ENCODE measurements at places on chromosomes 5 and 9. TPM values are rescaled to one million over a fixed set of nuclear protein-coding genes. Genes with fewer than 3 reads are reported as not detected.
A peak's percentile ranks its signal among the peaks of the same experiment; 100 is the strongest.

DNA sequence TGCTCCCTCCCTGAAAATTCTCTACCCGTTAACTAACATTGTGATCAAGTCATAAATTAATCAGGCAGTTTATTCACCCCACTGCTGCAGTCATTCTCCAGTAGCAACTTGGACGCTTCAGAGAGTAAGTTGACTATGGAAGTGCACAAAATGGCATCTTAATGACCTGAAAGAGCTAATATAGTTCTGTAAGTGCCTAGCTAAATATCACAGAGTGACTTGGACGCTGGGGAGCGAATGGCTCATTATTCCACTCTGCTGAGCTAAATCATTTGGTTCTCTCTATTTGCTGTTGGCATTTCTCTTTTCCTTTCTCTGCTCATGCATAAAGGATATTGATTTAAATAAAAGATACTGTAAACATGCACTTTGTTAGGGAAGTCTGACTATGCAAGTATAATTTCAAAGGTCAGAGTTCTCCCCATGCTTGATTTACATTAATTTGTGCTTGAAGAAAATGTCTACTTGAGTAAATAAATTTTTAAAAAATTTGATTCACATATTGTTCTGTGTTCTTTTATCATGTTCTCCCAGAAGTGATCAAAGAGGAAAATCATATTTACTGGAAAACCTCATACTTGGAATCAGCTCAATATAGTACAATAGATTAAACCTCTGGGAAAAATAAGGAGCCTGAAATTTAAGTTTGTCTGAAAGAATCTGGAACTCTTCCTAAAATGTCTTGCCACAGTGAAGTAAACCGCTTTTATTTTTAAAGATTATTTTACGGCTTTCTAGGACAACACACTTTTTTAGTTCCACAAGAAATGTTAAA lies 169.5 kb upstream of the HAPLN1 start:
- no peak for DNase-seq

DNA sequence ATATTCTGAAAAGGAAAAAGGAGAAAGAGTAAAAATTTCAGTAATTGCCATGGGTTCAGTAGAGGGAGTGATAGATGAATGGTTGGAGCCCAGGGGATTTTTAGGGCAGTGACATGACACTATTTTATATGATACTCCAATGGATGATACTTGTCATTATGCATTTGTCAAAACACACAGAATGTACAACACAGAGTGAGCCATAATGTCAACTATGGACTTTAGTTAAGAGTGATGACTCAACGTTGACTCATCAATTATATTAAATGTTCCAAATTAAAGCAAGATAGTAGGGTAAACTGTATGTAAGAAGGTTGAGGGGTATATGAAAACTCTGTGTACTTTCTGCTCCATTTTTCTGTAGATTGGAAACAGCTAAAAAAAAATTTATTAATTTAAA lies 586.4 kb downstream of the TAF11L14 start:
- DNase-seq: no peak

- no peak for DNase-seq
Observed at GRCh38 chr9:104746798-104747197, 685 bp upstream of the NIPSNAP3A start.

PCDHGA2 gene
- total RNA-seq: 13.8 TPM

DNA sequence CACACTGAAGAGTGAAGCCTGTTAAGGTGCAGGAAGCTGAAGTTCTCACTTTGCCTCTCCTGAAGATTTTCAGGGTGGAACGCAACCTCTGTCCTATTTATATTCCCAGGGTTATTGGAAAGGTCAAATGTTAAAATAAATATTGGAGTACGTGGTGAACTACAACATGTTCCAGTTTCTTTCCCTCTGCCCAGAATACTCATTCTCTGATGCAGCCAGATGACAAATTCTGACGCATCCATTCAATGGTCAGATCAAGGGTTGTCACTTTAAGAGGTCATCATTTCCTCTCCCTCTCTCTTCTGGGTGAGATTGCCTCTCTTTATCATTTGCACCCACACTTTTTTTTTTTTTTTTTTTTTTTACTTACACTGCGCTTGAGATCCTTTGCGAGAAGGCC lies 277.1 kb downstream of the BRINP1 start:
- DNase-seq: no peak

DNA sequence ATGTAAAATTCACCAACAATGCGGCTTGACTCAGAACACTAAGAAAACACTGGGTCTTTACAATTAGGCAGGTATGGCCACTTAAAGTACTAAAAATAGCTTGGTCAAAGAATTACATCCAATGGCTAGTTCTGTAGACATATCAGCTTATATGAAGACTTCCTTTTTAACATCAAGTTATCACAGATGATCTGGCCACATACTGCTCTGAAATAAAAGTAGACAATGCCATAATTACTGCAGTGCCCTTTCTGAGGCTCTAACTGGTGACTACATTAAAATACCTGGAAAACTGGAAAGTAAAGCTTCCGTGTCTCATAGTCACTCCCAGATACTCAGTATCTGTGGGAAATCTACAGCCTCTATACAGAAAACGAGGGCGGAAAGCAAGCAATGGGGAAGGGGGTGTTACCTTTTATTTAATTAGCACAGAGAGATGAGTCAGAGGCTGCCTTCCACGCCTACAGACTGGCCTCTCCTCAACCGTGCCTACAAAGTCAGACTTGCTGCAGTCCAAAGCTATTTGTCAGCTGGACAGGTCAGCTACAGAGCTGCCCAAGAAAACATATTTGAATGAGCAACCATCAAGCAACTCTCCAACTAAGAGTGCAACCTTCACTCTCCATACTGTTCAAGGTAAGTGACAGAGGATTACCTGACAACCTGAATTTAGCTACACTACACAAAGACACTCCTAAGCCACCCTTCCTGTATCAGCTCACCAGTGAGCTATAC lies 8.7 kb downstream of the SERINC5 start:
- DNase-seq: peak; percentile 65

BNC2 gene
- total RNA-seq: 16.1 TPM

CXXC5 gene
- 62.5 TPM for total RNA-seq

- no peak for DNase-seq
Observed at GRCh38 chr9:106111039-106111730, 416.8 kb downstream of the TMEM38B start.

- no peak for DNase-seq
Observed at GRCh38 chr5:8288897-8289516, 420.1 kb downstream of the MTRR start.

OR1J2 gene
- total RNA-seq: not detected

DNA sequence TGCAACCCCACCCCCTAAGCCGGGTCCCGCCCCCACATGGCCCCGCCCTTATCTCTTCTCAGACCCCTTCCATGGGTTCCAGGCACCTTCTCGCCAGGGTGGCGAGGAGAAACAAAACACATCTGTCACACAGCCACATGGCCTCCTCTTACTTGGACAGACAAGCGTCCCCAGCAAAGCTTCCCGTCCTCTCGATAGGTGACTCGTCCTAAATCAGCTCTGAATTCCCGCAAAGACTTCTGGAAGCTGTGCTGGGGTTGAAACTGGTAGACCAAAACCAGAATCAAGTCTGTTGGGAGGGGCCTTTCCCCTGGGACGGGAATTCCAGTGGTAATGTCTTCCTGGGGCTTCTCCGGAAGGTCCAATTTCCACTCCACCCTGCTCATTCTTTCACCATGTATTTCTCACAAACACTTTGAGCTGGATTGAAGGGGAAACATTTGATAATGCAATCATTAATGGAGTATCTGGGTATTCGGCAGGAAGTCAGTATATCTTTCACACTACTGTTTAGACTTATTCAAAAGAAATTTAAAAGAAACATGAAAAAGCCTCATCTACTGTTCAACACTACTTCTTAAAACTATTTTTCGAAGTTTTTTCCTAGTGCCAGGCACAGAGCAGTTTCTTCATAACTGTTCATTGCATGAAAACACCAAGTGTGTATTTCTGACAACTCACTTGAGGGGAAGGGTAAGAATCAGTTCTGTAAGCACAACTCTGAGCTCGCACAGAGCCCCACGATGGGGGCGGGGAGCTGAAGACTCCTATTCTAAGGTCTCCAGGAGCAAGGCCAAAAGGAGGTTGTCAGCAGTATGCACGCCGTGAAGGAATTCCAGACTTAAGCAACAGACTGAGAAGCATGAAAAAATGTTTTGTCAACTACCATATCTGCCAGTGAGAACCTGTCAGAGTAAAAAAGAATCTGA lies 644 bp upstream of the CTNNAL1 start:
- DNase-seq: no peak

AQP3 gene
- total RNA-seq: 17.6 TPM

NINJ1 gene
- total RNA-seq: 71.2 TPM

GRCh38 chr5:41268894-41269293 lies 55.6 kb upstream of the C6 start:
- DNase-seq: no peak

GRCh38 chr5:154971501-154971900 lies 30.6 kb downstream of the MRPL22 start:
- no peak for DNase-seq

DNA sequence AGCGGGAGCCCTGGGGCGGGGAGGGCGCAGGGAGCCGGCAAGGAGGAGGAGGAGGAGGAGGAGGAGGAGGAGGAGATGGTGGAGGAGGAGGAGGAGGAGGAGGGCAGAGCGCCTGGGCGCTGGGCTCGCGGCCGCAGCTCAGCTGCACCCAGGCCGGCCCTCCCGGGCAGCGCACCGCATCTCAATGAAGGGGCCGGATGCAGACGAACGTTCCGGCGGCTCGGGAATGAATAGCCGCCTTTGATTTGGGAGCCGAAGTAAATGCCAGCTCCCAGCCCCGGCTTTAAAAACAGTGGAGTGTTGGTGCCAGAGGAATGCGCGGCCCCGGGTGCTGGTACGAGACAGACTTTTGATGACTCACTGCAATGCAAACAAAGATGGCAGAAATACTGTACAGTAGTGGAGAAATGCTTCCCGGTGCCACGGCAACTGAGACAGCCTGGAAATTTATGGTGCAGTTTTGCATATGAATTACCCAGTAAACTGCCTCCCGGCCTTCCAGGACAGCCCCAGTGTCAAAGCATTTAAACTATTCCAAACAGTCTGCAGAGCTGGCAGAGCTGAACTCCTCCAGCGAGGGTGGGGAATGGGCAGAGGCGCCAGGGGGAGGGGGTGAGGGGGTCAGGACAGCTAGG lies 43.1 kb downstream of the NACC2 start:
- DNase-seq: peak; percentile 38

GRCh38 chr5:75365740-75366139 lies 28.7 kb downstream of the HMGCR start:
- no peak for DNase-seq

- no peak for DNase-seq
Observed at GRCh38 chr9:93468763-93469456, 15.5 kb upstream of the FAM120AOS start.

DNA sequence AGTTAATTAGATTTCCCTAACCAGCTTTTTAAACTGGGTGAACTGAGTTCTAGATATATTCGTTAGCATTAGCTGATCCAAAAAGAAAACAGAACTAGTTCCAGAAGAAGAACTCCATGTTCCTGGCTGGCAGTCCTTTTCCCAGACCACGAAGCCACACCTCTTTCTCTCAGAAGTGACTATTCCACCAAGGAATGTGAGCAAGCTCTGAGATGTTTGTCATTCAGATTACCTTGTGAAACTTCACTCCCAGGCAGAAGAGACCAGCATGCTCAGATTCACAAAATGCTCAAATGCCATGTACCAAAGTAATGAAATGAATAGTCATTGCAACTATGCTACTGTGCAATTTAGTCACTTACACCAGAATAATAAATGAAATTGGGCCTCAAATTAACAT lies 4.4 kb upstream of the SSBP2 start:
- no peak for DNase-seq

GRIA1 gene
- 12.4 TPM for total RNA-seq

- DNase-seq: no peak
Observed at GRCh38 chr5:136740228-136740627, 374.9 kb upstream of the TRPC7 start.

GRCh38 chr9:72579190-72579589 lies 57.8 kb downstream of the TMC1 start:
- DNase-seq: no peak

GRCh38 chr9:36392489-36392888 lies 7.6 kb downstream of the RNF38 start:
- DNase-seq: no peak

GFI1B gene
- not detected for total RNA-seq

PSMB7 gene
- total RNA-seq: 91.4 TPM

TRIP13 gene
- total RNA-seq: not detected

- peak; percentile 56 for DNase-seq
Observed at GRCh38 chr9:127574072-127574993, 37.7 kb upstream of the STXBP1 start.

GRCh38 chr9:75685062-75685461 lies 205.4 kb upstream of the PCSK5 start:
- no peak for DNase-seq

PFN3 gene
- not detected for total RNA-seq

GRCh38 chr9:35322075-35322885 lies 160.5 kb downstream of the UNC13B start:
- DNase-seq: no peak
